A172 (cell line): ENCODE measurements at places on chromosomes 7 and 10. TPM values are rescaled to one million over a fixed set of nuclear protein-coding genes. Genes with fewer than 3 reads are reported as not detected.

- no peak for DNase-seq
Measured at GRCh38 chr10:11257440-11258090, 239.9 kb downstream of the CELF2 start.

GRCh38 chr7:148543302-148543701 is 47.3 kb upstream of the C7orf33 start:
- DNase-seq, result no peak

DNA sequence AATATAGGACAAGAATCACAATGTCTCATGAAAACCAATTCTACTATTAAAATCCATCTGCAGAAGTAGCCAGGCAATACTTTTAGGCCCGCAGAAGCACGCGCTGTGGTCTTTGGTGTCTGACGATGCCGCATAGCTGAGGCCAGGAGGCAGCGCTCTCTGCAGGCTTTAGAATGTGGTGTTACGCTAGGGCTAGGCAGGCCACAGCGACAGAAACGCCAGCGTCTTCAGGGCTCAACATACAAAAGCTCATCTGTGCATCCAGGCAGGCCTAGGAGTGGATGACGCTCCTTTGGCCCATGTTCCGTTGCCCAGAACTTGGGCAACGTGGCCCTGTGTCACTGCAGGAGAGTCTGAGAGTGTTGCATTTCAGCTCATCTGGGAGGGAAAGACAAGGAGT is 601.1 kb upstream of the FOXK1 start:
- DNase-seq, result no peak

DNA sequence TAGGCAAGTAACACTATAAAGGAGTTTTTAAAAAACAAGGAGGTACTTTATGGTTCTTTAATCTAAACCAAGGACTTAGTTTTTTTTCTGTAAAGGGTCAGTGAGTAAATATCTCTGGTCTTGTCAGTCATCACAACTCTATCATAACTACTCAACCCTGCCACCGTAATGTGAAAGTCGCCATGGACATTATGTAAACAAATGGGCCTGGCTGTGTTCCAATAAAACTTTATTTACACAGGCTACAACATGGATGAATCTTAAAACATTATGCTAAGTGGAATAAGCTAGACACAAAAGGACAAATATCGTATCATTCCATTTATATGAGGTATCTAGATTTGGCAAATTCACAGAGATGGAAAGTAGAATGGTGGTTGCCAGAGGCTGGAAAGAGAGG is 60.8 kb upstream of the SP4 start:
- DNase-seq, result no peak

The CALU gene
- 420 and 457 TPM in 2 replicates for total RNA-seq

DNA sequence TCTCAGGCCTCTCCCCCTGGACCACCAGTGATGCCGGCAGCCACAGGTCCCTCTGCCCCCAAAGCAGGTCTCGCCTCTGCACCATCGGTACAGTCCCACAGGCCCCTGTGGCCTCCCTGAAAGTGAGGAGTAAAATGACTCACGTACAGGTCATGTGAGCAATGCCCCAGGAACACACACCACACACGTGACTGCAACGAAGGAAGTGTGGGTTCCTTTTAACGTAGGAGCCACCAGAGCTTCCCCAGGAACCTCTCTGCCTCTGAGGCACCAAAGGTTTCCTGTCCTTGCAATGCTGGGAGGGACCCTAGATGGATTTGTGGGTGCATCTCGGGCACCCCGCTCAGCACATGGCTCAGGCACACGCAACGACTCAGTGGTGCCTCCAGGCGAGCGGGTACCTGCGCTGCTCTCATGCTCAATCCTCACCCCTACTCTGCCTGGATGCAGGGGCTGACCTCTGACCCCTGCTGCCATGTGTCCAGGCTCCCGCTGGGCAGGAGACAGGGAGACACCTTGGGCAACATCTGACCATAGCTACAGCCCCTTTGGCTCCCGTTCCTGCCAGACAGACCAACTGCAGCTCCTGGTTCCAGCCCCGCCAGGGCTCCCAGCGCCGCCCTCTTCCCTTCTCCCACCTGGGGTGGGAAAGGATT is 120.7 kb downstream of the PRKAG2 start:
- peak; percentile 78 for DNase-seq

The CREB5 gene
- 1.4 and 3.2 TPM in 2 replicates for total RNA-seq

- no peak for DNase-seq
Measured at GRCh38 chr10:131239450-131239849, 72.1 kb downstream of the TCERG1L start.

GRCh38 chr7:137942484-137943115 is 59.3 kb downstream of the CREB3L2 start:
- no peak for DNase-seq
